ENCODE measurements at places on chromosomes 5 and 9.
A peak's percentile ranks its signal among the peaks of the same experiment; 100 is the strongest.

DNA sequence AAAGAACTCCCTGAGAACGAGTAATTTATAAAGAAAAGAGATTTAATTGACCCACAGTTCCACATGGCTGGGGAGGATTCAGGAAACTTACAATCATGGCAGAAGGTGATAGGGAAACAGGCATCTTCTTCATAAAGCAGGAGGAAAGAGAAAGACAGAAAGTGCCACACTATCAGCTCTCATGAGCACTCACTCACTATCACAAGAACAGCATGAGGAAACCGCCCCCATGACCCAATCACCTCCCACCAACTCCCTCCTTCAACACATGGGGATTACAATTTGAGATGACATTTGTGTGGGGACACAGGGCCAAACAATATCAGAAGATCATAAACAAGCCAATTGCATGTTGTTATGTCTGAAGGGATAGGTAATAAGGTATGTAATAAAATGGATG lies 935.9 kb upstream of the COX7C start:
- no peak for DNase-seq

- DNase-seq = no peak
Measured at GRCh38 chr9:7982907-7983306, 183.3 kb upstream of the DMAC1 start.

DNA sequence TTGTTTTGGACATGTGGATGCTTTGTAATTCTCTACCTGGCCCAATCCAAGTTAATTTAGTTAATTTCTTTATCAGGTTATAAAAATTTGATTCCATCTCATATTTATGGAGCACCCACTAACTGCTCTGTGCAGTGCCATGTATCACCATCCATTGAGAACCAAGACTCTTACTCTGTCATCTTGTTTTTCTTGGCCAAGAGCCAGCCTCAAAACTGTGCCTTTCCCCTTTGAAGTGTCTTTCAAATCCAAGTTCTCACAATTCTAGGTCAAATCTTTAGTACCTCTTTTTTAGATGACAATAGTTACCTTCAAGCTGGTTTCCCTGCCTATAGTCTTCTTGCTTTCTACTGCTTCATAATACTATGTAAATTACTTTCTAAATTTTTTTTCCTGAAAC lies 3.2 kb downstream of the COMMD10 start:
- DNase-seq = no peak

DNA sequence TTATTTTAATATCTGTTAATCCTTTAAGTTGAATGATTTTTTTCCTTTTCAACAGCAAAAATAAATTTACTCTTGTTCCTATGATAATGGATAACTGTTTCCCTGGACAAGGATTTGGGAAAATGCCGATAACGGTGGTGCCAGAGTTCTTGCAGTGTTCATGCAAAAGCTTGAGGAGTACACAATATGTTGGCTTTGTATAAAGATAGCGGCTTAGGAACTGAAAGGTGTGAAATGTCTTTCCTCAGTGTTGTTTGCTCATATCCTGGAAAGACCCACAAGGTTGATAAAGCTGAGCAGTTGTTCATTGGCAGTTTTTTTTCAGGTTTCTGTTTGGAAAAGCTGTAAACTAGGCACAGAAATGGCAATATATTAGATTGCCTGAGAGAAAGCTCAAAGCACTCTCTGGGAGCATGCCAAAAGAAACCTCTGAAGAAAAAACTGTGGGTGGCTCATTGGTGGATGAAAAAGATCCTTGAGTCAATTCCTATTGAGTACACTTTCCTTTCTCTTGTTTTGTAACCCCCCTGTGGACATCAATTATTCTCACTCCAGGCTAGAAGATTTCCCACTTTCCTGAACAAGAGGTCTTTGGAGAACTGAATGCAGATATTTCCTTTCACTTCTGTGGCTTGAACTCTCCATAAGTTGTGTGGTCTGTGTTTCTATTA lies 117.2 kb upstream of the RGMB start:
- DNase-seq = no peak

GRCh38 chr5:174420651-174421407 lies 303.6 kb upstream of the MSX2 start:
- no peak for DNase-seq

- peak; percentile 50 for DNase-seq
Measured at GRCh38 chr5:145856285-145856818, 16.5 kb downstream of the GRXCR2 start.

GRCh38 chr9:4678679-4679267 lies 596 bp upstream of the CDC37L1 start:
- DNase-seq = no peak

- no peak for DNase-seq
Measured at GRCh38 chr5:122916490-122916889, 71.1 kb downstream of the SNX24 start.

- no peak for DNase-seq
Measured at GRCh38 chr9:68651280-68651893, 53.7 kb upstream of the PIP5K1B start.

- no peak for DNase-seq
Measured at GRCh38 chr9:18989865-18990264, 43.1 kb downstream of the SAXO1 start.

- no peak for DNase-seq
Measured at GRCh38 chr5:14723701-14724132, 59.2 kb downstream of the OTULIN start.

- DNase-seq = no peak
Measured at GRCh38 chr5:135644816-135645215, 66.0 kb upstream of the CXCL14 start.

- no peak for DNase-seq
Measured at GRCh38 chr9:90423661-90424193, 218.9 kb downstream of the DIRAS2 start.

- DNase-seq = peak; percentile 79
Measured at GRCh38 chr5:139294374-139295165, 1.0 kb downstream of the MATR3 start.

DNA sequence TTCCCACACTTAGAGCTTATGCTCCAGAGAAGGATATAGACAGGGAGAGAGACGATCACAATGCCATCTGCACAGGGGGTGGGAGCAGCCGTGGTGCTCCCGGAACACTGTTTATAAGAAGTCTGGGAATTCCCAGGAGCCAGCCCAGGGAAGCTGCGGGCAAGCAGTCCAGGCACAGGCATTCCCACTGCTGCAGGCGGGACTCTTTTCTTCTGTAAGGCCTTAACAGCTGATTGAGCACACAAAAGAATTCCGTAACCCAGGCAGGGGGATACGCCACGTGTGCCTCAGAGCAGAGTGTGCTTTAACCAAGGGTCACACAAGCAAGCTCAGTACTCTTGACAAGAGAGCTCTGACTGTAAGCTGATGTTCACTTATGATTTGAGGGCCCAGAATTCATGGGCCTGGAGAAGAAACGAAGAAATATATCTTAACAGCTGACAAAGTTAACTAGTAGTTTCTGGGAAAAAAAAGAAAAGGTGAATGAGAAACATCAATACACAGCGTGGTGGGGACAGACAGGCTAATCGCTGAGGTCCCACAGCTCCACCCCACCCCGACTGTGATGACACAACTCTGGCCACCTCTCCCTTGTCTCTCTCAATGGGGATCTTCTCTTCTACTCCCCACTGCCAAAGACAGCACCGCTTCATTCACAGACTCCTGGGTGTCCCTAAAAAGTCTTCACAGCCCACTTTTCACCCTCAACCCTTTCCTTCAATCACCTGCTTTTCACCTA lies 85.9 kb upstream of the SIMC1 start:
- DNase-seq = no peak

GRCh38 chr5:24714746-24715145 lies 70.0 kb upstream of the CDH10 start:
- DNase-seq = no peak

- DNase-seq = peak; percentile 94
Measured at GRCh38 chr9:129496473-129497004, 124.4 kb downstream of the C9orf50 start.

DNA sequence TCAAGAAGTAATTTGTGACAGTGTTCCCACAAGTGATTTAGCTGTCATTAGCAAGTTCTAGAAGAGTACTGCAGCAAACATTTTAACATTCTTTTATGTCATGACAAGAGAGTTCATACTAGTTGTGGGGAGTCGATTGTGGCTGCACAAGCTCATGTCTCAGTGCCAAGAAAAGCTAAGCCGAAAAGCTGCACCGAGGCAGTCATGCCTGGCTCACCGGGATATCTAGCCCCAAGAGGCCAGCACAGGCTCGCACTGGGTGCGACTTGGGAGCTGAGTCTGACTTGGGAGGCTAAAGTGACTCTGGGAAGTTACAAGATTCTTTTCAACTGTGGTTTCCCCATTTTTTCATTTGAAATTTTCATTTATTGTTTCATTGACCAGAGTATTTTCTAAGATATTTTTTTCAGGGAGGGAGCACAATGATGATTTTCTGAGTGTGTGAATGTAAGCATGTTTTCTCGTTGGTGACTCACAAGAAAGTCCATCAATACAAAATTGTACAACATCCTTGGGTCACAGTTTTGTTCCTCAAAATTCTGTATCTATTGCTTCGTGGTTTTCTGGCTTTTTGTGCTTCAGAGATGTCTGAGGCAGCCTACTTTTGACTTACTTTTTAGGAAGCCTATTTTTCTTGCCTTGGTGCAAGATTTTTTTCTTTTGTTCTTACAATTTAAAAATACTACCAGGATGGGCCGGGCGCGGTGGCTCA lies 18.7 kb downstream of the CAST start:
- no peak for DNase-seq

DNA sequence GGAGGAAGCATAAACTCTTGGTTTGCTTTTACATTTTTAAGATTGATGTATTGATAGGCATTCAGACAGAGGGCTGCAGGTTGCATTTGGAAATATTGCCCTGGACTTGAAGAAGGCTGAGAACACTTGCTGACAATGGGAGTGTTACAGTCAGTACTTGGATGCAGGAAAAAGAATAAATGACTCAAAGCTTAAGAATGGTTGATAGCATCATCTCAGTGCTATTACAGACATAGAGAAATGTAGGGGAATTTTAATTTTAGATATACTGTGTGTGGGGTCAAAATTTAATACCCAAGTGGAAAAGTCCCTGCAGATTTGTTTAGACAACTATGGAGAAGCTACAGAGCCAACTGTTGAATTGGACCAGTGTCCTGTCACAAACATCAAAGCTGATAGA lies 101.1 kb downstream of the ISL1 start:
- no peak for DNase-seq

All from mucosa of gallbladder (tissue), 1 donor.